Common myeloid progenitor, CD34-positive (primary cell): ENCODE measurements at places on chromosomes 12 and 14.

DNA sequence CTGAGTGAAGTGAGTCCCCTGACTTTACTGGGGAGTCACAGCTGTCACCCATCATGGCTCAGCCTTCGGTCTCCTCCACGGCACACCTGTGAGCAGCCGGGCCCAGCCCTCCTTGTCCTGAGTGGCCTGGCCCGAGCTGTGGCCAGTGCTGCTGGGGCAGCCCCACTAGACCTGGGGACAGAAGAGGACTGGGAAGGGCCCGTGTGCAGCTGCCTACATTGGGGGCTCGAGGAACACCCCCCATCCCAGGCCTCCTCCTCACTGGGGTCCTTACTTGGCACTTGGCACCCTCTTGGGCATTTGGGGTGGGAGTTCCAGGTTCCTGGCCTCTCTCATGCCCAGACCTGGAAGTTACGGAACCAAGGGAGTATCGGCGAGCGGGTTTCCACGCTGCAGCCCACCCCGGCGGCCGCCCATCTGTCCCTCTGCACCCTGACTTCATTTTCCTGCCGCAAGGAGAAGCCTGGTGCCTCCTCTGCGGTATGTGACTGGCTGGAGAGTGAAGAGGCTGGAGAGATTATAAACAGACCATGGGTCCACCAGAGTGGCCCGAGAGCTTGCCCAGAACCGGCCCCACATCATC lies 179.7 kb downstream of the KIF26A start:
- DNase-seq, result no peak

DNA sequence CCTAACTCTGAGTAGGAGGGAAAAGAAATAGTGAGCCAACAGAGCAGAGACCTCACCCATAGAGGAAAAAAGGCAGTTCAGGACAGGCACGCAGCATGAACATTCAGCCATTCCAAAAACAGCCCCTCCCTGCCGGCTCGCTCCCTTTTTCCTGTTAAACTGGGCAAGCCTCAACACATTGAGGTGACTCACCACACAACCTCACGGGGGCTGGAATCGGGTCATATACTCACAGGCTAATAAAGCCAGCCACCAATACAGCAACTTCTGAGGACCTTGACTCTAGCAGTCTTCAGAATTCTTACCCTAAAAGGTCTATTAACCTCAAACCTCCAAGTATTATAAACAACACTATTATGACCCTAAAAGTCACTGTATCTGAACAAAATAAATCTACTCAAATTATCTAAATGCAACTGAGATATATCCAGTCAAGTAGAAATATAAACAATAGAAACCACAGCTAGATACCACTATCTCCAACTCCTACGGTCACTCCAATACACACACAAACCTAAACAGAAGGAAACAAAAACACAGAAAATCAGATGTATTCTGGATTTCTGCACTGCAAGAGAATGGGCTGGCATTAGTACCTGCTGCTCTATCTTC lies 6.3 kb downstream of the YBX3 start:
- no peak for DNase-seq

DNA sequence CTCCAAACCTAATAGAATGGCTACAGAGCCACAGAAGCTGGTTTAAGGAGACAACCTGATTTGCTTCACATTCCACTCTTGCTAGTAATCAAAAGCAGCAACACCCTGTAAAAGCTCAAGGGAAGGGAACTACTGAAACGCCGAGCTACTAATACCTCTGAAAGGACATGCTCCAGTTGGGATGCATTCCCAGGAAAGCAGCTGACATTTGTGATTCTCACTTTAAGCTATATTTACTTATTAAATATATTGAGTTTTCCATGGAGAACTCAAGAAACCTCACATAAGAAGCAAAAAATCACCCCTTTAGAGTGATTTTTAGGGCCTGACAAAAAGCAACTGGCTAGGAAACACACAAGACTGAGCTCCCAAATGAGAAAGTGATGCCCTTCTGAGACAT lies 1073.0 kb upstream of the FLRT2 start:
- DNase-seq, result no peak

DNA sequence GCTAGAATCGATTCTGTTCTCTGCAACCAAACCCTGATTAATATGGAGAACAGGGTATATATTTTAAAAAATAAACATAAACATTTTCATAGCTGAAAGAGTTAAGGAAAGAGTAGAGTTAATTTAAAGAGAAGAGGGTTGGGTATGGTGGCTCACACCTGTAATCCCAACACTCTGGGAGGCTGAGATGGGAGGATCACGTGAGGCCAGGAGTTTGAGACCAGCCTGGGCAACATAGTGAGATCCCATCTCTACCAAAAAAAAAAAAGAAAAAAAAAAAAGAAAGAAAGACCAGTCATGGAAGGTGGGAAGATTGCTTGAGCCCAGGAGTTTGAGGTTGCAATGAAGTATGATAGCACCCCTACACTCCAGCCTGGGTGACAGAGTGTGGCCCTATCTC lies 25.5 kb downstream of the GTSF1 start:
- DNase-seq, result no peak

DNA sequence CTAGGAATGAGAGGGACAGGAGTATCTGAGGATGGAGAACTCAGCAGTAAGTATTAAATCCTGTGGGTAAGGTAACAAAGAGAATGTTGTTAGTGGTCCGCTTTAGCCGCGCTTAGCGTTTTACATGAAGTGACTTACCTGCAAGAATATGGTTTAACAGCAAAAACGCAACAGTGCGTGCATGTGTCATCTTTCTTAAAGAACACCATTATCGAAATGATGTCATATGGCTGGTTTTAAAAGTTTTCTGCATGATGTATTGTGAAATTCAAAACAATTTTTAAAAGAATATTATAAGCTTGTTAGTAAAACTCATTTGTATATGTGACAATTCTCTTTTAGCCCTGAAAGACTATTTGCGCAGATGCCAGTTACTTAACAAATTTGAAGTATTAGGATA lies 1.7 kb downstream of the LEMD3 start:
- no peak for DNase-seq

DNA sequence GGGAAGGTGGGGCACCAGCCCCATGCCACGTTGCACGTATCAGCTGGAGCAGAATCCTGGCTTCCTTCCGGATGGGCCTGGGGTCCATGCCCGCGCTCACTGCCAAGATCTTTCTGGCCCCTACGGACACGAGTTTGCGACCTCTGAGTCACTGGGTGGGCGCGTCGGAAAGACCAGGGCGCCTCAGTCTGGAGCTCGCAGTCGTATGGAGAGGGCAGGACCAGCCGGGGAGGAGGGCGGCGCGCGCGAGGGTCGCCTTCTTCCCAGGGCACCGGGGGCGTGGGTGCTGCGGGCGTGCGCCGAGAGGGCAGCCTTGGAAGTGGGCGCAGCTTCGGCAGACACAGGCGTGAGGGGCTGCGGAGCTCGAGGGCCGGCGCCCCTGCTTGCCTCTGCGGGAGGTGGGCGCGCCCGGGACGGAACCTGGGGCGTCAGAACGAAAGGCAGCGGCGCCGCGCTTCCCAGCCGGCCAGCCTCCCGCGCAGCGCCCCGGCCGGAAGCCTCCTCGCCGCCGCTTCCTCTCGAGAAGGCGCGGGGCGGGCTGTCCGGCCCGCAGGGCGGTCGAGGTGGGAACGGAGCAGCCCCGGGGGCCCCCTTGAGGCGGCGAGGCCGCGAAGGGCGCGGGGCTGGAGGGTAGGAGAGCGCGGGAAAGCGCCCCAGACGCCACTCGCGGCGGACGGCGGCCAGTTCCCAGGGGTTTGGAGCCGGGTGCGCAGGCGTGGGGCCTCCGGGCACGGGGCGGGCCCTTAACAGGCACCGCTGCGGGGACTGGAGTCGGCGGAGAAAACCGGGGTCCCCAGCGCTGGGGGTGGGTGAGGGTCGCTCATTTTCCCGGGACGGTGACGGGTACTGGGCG lies at the start of gene ARL6IP4:
Gene ARL6IP4, plus strand, starts transcription at position 499 of the 853 bp plus-strand sequence. CDS start 459 bp downstream, outside the sequence.
- peak; percentile 53 for DNase-seq

- no peak for DNase-seq
These were observed 27.3 kb upstream of the ZFP36L1 start for GRCh38 chr14:68820119-68820518.
